ENCODE measurements at places on chromosomes 12 and 14. TPM values are rescaled to one million over a fixed set of nuclear protein-coding genes. Genes with fewer than 3 reads are reported as not detected.

Gene C12orf60
- total RNA-seq = 3.5 TPM

Gene TRIM9
- total RNA-seq = 4.6 TPM

Gene IL22
- total RNA-seq = not detected

Gene INHBC
- 0.20 TPM for total RNA-seq

Gene GPR162
- total RNA-seq = 2.3 TPM

Gene RD3L
- total RNA-seq = not detected

Gene FAIM2
- total RNA-seq = not detected

Gene LALBA
- total RNA-seq = not detected

Gene KCNH5
- not detected for total RNA-seq

Gene CDKN1B
- 33.1 TPM for total RNA-seq

Gene ZDHHC22
- 0.10 TPM for total RNA-seq

Gene ERGIC2
- 71.1 TPM for total RNA-seq

Gene B3GNT4
- total RNA-seq = 7.1 TPM

Gene PRDM4
- total RNA-seq = 32.9 TPM

Gene BMAL2
- 21.5 TPM for total RNA-seq

Gene C14orf132
- total RNA-seq = 3.4 TPM

Gene CLEC9A
- not detected for total RNA-seq

Gene EFS
- total RNA-seq = 0.10 TPM

Gene SMIM41
- total RNA-seq = not detected

Gene DAO
- total RNA-seq = not detected

Gene NR1H4
- not detected for total RNA-seq

Gene SAMD4A
- 9.0 TPM for total RNA-seq

Gene KRT72
- total RNA-seq = 0.17 TPM

Measured in HCT116 (cell line).